ENCODE measurements at places on chromosomes 6 and 20.
A peak's percentile ranks its signal among the peaks of the same experiment; 100 is the strongest.

DNA sequence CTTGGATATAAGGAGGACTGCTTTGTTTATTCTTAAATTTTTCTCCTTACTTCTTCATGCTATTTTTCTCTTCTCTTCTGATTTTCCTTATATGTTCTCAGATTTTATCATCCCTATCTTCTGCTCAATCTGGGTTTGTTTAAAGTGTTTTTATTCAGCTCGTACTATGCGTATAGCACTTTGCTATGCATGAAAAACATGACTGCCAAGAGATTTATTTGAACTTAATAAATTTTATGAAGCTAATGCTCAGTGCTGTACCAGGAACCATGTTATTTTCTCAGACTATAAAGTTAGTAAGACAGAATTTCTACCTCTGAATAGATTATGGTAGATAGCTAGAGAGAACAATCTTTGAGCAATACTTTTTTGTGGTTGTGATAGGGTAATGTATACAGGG, 305.9 kb downstream of the LAMA2 start:
- no peak for DNase-seq

DNA sequence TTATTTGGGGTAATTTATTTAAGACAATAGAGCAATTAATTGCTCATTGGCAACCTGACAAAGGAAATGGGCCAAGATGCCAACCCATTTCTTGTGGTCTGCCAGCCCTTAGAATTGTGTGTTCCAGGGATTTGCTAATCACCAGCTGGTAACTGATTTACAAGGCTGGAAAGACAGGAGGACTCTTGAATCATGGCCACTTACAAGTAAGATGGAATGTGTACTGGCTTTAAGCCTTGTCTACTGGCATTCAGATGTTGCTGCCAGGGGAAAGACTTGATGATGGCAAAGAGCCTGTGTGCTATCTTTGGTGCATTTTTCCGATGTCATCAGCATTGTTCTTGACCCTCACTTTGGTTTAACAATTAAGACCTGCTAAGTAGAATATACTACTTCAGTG, 91.0 kb downstream of the BCKDHB start:
- DNase-seq: no peak

- no peak for DNase-seq
Measured at GRCh38 chr6:43471399-43471798, 6.0 kb upstream of the TJAP1 start.

DNA sequence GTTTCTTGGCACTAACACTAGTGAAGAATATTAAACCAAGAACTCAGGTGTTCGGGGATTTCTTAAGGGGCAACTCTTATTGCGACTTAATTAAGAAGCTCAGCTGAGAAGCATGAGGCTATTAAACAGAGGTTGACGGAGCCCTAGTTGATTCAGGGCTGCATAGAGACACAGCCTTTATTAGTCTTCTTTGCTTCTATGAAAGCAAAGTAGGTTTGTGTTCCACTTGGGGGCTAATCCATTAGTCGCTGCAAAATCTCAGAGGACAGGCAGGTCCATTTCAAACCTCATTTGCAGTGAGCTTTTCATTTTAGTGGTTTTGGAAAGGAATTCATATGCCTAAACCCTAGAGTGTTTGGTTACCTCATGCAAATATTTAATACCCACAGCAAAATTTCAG, 506.6 kb upstream of the SULF2 start:
- no peak for DNase-seq

DNA sequence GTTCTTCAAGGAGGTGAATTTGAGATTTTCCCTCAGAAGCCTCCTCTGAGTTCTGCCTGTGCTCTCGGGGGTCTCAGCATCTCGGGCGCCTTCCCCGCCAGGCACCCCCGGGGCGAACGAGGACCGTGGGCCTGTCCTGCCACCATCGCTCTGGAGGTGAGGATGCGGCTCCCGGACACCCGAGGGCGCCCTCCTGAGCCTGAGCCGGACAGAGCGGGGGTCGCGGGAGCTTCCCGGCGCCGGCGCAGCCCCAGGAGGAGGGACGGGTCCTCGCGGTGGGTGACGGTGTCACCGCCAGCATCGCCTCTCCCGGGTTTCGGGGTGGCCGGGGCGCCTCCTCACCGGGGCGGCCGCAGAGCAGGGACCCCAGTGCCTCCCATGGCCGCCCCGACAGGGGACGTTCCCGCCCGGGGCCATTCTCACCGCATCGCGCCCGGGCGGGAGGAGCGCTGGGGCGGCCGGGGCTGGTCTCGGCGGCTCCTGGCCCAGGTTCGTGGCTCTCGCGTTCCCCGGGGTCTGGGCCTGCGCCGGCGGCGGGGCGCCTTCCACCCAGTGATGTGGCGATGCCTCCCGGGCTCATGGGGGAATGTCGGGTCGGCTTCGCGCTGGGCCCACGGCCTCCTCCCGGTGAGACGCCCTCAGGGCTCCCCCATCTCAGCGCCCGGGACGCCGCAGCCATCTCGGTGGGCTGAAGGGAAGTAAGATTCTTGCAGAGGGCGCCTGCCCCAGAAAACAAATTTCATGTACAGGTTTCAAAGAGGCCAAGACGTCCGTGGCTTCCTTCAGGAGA, 210.5 kb downstream of the ERMARD start:
- peak; percentile 31 for DNase-seq

GRCh38 chr6:15132167-15132566, 113.7 kb upstream of the JARID2 start:
- no peak for DNase-seq

DNA sequence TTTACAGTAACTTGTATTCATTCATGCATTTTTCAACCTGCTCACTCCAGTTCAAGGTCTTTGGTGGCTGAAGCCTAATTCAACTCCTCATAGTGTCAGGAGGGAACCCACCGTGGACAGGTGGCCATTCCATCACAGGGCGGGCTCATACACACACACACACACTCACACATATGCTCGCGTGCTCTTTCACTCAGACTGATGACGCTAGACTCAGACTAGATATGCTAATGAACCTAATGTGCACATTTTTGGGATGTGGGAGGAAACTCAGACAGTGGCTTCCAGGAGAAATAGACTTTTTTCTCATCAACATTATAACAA, 56.7 kb downstream of the TRIM27 start:
- DNase-seq: peak; percentile 18

DNA sequence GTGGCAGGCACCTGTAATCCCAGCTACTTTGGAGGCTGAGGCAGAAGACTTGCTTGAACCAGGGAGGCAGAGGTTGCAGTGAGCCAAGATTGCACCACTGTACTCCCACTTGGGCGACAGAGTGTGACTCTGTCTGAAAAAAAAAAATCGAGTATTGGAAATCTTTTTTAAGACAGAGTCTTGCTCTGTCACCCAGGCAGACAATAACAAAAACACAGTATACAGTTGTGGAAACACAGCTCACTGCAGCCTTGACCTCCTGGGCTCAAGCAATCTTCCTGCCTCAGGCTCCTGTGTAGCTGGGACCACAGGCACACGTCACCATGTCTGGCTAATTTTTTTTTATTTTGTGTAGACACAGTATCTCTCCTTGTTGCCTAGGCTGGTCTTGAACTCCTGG, 15.0 kb downstream of the NANP start:
- no peak for DNase-seq

GRCh38 chr20:6697228-6697972, 70.1 kb upstream of the BMP2 start:
- no peak for DNase-seq

GRCh38 chr6:75234126-75234865, 9.3 kb downstream of the COX7A2 start:
- DNase-seq: no peak

DNA sequence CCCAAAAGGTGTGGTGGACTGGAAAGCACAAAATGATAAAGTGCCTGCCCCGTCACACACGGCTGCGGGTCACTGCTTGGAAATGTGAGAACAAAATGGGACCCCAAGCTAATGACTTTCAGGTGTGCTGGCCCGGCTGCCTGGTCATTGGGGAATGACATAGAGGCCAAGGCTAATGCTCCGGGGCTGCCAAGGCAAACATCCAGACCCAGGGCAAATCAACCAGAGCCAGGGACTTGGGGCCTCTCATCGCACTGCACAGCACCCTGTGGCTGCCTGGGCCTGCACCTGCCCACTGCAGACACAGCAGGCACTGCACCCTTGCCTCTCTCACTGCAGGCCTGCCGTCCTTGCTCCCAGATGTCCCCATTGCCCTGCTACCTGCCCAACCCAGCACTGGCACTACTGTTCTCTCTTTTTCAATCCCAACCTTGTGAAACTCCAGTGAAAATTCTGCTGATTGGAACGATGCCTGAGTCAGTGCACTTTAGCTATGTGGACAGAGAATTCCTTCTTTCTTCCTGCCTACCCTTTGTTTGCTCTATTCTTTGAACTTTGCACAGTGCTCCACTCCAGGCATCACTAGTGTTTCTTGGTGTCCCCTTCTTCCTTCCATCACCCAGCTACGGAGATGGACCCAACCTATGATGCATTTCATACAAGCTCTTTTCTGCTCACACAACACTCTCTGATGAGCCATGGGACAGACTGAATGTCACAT, 849.5 kb downstream of the MAFB start:
- DNase-seq: no peak

GRCh38 chr6:164014346-164015087, 600.0 kb downstream of the QKI start:
- no peak for DNase-seq

GRCh38 chr6:34556031-34556471, at the start of gene SPDEF:
TSS of gene SPDEF (minus strand) at chr6:34556329. CDS start at chr6:34544455, 11,874 bp downstream.
- no peak for DNase-seq

DNA sequence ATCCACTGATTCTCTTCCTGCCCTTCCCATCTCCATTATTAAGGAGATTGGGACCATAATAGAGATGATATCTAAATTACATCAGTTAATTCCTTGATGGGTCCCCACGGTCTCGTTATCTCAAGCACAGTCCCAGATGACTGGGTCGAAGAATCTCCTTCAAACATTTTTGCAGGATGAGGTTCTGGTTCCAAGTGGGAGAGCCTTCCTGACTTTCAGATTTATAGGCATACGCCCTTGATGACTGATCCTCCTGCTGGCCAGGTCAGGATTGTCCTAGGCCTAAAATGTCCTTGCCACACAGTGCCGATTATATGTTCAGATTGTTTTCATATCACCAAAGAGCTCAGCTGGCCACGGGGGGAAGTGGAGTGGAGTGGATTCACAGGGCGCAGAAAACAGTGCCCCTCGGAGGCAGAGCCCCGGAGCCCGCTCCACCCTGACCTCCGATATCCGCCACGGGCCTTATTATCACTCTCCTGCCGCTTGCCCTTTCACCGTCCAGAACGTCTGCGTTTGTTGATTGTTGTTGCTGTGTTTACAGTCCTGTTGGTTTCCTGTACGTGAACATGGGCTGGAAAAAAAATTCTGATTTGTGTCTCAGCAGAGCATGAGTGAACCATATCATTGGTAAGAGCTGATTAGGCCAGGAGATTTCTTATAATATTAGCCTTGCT, 8.9 kb downstream of the BMP6 start:
- no peak for DNase-seq

DNA sequence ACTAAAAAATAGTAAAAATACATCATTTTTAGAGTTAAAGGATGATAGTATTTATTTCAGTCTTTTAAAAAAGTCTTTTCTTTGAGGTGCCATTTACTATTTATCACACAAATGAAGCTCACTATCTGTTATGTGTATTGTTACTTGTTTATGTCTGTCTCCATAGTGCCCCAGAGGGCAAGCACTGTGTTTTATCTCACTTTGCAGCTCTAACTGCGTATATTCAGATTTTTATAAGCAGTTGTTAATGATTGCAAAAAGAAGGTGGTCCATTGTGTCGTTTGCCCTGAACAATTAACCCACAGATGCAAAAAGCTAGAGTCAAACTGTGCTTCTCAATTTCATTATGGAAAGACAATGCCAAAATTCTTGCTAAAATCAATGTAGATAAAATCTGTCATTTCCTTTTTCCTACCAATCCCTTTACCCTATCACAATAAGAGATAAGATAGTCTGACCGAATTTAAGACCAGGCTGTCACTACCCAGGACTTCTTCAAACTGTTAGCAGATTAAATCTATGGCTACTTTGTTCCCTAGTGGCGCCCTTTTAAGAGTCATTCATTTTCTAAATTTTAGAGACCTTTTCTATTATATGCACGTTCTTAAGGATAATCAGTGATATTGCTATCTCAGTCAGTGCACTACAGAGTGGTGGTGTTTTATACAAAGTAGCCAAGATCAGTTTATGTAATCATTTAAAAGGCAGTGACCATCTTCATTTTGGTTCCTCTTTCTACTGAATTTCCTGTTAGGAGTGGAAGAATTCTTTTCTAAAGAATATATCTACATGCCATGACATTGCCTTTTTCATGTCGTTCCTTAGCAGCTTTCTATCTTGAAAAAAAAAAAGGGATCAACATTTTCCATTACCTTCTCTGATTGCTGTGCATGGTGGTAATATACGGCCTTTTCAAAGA, 133.1 kb upstream of the PRDM1 start:
- no peak for DNase-seq

- DNase-seq: no peak
Measured at GRCh38 chr6:34919651-34920050, 30.6 kb downstream of the ANKS1A start.

DNA sequence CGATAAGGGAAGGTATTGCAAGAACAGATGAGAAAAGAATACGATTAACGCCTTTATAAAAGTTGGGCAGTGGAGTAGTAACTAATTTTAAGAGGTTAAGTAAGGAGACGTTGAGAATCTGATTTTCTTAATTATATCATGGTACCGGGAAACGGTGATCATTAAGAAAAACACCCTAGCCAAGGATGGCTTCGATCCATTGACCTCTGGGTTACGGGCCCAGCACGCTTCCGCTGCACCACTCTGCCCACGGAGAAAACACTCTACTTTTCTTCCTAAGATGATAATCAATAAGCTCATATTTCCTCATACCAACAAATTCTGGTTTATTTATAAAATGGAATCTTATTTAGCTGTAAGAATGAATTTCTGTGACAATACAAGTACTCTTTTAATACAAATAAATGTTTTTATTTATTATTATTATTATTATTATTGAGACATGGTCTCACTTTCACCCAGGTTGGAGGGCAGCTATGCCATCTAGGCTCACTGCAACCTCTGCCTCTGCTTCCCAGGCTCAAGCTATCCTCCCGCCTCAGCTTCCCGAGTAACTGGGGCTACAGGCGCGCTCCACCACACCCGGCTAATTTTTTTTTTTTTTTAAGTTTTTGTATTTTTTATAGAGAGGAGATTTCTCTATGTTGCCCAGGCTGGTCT, 8.3 kb downstream of the POM121L2 start:
- no peak for DNase-seq

GRCh38 chr6:126574301-126574700, 234.4 kb downstream of the CENPW start:
- DNase-seq: no peak

- no peak for DNase-seq
Measured at GRCh38 chr6:141464490-141464889, 668.2 kb upstream of the GJE1 start.

GRCh38 chr6:52904562-52905279, 4.8 kb downstream of the GSTA3 start:
- peak; percentile 6 for DNase-seq

GRCh38 chr6:157891544-157892362, 68.7 kb downstream of the SNX9 start:
- no peak for DNase-seq
